Karpas-422 (cell line): ENCODE measurements at places on chromosomes 2 and 18.

- DNase-seq: no peak
Measured at GRCh38 chr2:18829251-18829902, 240.0 kb upstream of the NT5C1B start.

- no peak for DNase-seq
Measured at GRCh38 chr18:60259052-60259681, 113.4 kb downstream of the MC4R start.

DNA sequence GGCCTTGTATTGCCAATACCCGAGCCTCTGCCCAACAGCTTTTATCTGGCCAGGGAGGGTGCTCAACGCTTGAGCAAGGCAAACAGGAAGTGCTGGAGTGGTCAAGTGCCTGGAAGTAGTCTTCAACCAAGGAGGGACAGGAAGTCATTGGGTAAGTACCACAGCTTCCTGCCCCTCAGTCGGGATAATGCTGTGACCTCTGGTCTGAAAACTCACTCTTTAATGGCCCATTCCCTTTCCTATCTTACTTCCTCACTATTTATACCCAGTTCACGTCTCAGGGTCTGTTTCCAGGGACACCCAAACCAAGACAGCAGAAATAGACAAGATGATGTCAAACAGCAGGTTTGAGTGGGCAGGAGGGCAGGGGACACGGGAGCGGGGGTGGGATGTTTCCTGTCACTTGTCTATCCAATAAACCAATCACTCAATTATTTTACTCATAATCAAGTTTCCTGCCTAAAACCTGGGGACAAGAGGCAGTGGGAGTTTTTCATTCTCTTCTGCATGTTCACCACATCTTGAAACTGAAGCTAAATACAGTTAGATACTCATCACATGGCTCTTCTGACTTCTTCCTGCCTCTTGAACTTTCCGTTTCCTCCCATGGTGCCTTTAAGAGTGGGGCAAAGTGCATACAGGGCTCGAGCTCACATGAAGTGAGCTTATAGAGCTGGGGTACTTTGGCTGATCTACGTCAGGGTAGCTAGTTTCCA is 68.9 kb upstream of the CAB39 start:
- DNase-seq: no peak

- DNase-seq: no peak
Measured at GRCh38 chr2:45612285-45612684, 1.2 kb upstream of the SRBD1 start.

DNA sequence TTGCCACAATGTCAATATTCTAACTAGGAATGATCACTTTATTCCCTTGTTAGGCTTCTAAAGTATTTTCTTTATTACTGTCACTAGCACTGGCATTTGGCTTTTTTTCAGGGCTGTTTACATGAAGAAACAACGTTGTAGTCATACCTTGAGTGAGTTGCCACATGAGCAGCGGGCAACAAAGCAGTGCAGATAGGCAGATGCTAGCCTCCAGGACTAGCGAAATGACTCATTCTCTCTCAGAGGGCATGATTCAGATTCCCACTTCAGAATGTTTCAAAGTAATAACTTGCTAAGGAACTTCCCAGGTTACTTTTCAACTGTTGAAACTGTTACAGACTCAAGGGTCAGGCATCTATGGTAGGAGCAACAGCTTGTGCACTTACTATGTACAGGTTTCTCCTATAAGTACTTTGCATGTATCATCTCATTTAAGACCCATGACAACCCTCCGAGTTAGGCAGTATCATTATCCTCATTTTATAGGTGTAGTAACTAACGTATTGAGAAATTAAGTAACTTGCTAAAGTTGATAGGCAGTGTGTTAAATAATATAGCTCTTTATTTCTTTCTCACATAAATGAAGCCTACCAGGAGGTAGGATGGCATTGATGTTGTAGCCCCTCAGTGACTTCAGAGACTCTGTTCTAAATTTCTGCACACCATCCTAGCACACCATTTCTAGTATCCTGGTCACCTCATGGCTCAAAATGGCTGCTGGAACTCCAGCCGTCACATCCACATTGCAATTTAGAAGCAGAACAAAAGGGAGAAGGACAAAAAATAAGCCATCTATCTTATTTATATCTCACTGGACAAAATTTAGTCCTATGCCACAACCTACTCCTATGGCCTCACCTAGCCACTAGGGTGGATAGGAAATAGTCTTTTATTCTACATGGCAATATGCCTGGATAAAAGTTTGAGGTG is 83.3 kb downstream of the ICOS start:
- no peak for DNase-seq

GRCh38 chr2:135299658-135300244 is 231.3 kb downstream of the ZRANB3 start:
- DNase-seq: no peak

- DNase-seq: no peak
Measured at GRCh38 chr2:195675783-195676427, 18.9 kb downstream of the SLC39A10 start.

GRCh38 chr2:151482171-151482725 is 72.5 kb downstream of the RIF1 start:
- DNase-seq: no peak

GRCh38 chr2:226772389-226773179 is 27.0 kb downstream of the IRS1 start:
- DNase-seq: peak; percentile 79

GRCh38 chr2:181602017-181602416 is 54.9 kb downstream of the CERKL start:
- DNase-seq: peak; percentile 72

DNA sequence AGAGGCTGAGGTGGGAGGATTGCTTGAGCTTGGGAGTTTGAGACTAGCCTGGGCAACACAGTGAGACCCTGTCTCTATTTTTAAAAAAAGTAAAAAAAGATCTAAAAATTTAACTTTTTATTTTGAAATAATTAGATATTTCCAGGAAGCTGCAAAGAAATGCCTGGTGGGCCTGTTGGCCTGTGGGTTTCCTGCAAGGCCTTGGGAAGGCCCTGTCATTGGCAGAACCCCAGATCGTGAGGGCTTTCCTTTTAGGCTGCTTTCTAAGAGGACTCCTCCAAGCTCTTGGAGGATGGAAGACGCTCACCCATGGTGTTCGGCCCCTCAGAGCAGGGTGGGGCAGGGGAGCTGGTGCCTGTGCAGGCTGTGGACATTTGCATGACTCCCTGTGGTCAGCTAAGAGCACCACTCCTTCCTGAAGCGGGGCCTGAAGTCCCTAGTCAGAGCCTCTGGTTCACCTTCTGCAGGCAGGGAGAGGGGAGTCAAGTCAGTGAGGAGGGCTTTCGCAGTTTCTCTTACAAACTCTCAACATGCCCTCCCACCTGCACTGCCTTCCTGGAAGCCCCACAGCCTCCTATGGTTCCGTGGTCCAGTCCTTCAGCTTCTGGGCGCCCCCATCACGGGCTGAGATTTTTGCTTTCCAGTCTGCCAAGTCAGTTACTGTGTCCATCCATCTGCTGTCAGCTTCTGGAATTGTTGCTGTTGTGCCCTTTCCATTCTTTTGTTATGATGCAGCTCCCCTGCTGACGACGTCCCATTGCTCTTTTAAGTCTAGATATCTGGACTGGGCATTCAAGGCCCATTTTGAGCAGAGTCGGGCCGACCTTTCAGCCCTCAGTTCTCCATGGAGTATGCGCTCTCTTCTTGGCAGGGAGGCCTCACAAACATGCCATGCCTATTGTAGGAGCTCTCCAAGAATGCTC is 6.6 kb downstream of the PROC start:
- no peak for DNase-seq

DNA sequence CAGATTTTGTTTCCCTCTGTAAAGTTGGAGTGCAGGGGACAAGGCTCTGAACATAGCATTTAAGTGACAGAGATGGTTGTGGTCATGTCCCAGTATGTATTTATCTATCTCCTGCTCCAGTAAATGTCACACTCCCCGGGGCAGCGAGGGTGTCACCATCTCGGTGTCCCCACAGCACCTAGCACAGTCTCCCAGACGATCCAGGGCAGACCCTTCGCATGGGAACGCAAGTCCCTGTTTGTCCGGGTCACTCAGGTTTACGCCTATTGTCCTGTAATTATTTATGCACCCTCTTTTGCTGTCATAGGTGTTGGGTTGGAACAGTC is 12.6 kb upstream of the NTSR2 start:
- DNase-seq: no peak

DNA sequence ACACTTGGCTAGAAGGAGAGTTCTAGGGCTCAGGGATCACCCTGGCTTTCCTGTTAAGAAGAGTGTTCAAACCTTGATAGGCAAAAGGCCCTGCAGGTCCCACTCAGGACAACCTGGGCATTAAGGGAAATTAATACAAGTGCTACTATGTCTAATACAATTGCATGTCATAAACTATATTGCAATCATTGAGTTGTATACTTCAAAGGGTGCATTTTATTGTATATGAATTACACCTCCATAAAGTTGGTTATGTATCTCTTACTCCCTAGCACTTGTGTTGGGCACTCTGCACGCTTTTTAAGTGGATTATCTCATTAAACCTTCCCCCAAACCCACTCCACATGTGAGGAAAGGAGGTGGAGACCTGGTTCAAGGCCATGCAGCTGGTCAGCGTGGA is 172.1 kb upstream of the GLI2 start:
- DNase-seq: no peak

DNA sequence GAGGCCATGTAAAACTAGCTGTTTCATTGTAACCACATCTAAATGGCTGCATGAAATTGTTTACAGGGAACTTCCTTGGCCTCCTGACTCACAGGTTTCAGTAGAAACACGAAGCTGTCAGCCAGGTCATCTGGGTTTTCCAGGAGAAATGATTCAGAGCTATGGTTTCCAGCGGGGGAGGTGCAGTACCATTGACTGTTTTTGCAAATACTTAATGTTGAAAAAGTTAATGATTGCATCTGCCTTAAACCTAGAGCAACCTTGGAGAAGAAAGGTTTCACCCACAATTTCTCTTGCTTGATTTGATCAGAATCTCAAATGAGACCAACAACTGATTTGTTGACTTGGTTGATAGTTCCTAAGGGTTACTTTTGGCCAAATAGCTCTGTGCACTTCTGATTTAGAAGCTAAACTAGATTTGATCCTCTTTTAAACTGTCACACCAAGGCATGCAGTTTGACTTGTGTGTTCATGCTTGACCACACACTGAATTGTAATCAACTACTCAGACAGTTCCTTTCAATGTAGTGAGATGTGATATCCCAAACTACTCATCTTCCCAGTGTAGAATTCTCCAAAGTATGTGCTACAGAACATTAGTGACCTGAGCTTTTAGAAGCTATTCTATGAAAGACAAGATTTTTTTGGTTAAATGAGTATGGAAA is 193.5 kb upstream of the CHST9 start:
- no peak for DNase-seq

- no peak for DNase-seq
Measured at GRCh38 chr2:142866426-142866825, 11.0 kb upstream of the KYNU start.

GRCh38 chr2:142937347-142937746 is 59.9 kb downstream of the KYNU start:
- no peak for DNase-seq

GRCh38 chr18:50393802-50394201 is 19.0 kb downstream of the SKA1 start:
- no peak for DNase-seq

- DNase-seq: no peak
Measured at GRCh38 chr2:8848328-8849100, 11.1 kb upstream of the KIDINS220 start.

DNA sequence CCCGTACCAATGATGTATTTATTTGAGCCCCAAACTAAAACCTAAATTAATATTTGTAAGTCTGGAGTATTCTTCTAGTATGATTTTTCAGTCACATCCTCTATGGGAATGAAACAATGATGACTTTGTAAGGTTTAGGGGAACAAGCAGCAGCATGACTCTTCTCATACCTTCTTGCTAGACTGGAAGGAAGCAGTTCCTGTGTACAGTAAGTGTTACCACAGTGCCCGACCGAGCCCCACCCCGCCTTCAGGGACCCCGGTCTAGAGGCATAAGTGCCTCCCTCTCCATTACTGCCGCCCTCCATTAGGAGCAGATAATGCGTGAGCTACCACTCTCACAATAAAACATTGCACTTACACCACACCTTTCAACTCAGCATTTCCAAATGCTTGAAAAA is 599.3 kb downstream of the ARHGAP15 start:
- DNase-seq: no peak

DNA sequence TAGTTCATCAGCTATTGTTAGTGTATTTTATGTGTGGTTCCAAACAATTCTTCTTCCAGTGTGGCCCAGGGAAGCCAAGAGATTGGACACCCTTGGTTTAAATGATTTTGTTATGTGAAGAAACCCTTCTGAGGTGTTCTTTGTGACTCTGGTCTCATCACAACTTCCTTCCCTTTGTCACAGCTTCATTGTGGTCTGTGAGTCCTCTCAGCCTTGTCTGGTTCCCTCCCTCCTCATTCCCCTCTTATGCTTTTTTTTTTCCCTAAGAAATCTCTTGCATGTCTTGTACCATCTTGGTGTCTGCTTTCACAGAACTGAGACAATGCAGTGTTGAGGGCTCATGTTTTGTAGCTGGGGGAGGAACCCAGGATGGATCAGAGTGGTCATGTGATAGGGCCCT is 118.9 kb downstream of the TMEM182 start:
- DNase-seq: no peak

DNA sequence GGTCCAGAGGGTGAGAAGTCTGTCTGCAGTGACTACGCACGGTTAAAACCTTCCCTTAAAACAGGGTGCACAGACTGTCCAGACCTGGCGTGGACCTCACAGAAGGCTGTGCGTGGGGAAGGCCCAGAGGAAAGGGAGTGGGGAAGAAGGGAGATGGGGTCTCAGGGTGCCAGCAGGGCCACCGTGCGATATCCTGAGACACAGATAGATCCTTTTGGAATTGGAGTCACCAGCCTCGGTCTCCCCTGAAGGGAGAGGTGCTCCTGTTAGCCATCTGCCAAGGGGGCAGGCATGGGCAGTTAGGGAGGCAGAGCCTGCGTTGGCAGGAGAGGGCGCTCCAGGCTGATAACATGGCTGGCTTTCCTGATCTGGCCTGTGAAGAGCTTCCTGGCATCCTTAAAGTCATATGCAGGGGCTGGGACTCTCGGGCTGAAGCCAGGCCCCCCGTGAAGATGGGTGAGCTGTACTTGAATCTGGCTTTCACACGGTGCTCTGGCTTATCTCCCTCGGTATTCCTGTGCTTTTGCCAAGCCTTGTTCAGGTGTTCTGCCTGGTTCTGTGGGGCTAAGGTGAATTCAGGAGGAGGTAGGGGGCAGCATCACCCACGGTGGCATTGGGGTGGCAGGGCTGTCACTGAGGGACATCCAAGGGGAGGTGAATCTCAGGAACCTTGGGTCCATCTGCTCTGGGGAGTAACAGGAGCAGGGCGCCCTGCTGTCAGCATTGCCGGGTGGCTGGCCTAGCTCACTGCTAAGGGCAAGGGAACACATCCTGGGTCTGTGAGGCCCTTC is 107.2 kb upstream of the SMAD2 start:
- DNase-seq: peak; percentile 63

- DNase-seq: no peak
Measured at GRCh38 chr2:86284987-86285386, 52.4 kb downstream of the REEP1 start.

- DNase-seq: no peak
Measured at GRCh38 chr2:152508446-152508845, 173.5 kb downstream of the FMNL2 start.

- DNase-seq: no peak
Measured at GRCh38 chr18:363301-364085, 95.6 kb upstream of the THOC1 start.
